ENCODE measurements at places on chromosomes 5 and 9.
A peak's percentile ranks its signal among the peaks of the same experiment; 100 is the strongest.

DNA sequence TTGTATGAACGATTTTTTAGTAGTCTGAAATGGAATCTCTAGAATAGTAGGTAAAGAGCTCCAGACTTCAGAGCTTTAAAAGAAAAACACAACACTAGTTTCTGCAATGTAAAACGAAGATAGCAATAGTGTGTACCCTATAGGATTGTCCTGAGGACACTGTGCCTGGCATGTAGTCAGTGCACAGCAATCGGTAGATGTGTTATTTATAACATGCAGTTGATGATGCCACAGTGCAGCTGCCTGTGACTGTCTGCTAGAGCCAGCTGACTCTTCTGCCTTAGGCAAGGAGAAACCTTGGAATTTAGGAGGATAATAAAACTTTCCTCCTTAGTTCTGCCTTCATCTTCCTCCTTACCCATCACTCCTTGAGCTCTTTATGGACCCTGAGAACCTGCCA lies 27.7 kb upstream of the TMOD1 start:
- no peak for DNase-seq

DNA sequence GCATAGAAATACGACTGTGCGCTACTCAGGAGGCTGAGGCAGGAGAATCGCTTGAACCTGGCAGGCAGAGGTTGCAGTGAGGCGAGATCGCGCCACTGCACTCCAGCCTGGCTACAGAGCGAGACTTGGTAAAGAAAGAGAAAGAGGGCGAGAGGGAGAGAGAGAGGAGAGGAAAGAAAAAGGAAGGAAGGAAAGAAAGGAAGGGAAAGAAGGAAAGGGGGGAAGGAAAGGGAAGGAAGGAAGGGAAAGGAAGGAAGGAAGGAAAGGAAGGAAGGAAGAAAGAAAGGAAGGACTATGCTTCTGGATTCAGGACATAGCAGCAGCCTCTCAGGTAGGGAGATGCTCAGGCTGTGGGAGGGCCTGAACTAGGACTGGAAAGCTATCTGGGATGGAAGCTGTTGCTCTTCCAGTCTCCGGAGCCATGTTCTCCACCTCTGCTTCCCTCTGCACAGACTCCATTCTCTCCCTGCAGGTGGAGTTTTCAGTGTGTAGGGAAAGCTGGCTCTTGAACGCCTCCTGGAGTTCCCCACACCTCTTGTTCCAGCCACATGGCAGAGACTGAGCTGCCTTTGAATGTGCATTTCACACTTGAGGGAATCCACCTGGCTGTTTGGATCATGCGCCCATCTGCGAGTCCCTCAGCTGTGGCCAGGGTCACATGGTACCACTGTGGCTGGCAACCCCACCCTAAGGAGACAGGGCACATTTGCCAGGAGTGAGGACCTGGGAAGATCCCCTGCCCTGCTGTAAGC lies 9.1 kb downstream of the SWI5 start:
- DNase-seq = no peak

DNA sequence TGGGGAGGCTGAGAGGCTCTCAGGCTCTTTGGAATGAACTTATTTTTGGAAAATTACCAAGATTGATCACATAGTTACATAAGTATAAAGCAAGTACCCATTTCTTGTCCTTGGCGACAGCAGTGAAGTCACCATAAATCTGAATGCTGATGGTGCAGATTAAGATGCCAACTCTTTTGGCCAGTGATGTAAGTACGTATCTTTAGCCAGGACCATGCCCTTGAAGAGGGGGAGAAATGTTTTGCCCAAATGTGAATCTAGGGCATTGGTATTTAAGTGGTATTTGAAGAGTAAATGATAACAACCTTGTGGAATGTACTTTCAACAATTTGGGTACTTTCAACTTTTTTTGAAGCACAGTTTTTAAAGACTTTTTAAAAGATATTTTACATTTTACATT lies 68.2 kb upstream of the RAD23B start:
- DNase-seq = no peak

GRCh38 chr5:59266410-59266809 lies 627.1 kb downstream of the PDE4D start:
- no peak for DNase-seq

GRCh38 chr9:16445141-16445920 lies 425.1 kb downstream of the BNC2 start:
- no peak for DNase-seq

DNA sequence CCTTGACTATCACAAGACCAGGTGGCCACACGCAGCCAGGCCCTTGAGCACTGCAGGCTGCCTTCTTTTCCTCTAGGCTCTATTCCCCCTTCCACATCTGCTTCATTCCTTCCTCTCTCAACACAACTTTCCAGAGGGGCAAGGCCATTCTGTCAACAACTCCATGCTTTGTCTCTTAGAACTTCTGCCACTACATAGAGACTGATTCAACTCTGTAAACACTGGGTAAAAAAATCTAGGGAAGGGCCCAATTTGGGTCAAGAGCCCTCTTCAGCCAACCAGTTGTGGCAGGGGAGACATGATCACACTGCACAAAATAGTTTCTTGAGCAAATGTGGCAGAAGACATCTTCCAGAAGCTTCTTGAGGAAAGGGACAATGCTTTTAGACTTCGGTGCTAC lies 55.6 kb downstream of the ATPSCKMT start:
- no peak for DNase-seq

GRCh38 chr9:82275258-82275927 lies 286.8 kb downstream of the SPATA31D1 start:
- no peak for DNase-seq

DNA sequence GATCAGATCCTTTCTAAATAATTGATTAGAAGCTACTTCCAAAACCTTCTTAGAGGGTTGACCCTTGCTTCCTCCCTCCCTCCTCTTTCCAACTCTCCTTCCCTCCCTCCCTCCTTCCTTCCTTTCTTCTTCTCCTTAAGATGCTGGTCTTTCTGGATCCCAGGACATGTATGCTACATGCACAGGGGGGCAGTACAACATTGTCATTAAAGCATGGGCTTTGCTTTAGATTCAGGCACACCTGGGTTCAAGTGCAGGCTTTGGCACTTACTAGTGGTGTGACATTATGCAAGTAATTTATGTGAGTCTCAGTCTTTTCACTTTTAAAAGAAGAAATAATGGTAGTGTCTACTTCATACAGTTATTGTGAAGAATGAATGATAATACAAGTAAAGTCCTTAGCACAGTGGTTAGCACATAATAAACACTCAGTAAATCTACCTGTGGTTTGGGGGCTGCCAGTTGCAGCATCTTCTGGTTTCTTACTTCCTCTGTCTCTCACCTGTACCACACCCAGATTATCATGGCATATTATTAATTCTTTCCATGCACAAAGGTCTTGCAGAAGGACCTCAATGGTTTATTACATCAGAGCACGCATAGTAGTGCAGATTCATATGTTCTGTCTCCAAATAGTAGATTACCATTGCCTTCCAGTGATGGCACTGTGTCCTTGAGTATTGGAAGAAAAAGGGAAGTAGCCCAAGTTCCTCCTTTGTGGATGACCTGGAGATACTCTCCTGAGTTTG lies 154.1 kb downstream of the ARHGAP26 start:
- DNase-seq = peak; percentile 23

GRCh38 chr5:159041444-159042198 lies 58.1 kb downstream of the EBF1 start:
- no peak for DNase-seq

GRCh38 chr5:14039576-14039975 lies 95.1 kb upstream of the DNAH5 start:
- DNase-seq = no peak

DNA sequence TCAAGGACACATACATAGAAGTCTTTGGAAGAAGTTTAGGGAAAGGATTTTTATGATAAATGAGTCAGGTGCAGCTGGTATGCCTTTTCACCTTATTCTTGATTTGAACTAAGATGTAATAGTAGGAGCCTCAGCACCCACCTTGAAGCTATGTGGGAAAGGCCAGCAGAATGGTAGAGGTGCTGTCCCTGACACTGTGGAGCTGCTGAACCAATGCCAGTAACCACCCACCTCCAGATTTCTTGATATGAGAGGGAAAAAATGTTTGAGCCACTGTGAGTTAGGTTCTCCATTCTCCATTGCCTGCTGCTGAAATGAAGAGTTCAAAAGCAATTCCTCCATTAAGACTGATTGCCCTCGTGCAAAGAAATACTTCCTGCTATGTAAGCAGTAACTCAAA lies 12.2 kb upstream of the HMGCR start:
- DNase-seq = no peak

- peak; percentile 89 for DNase-seq
Measured at GRCh38 chr5:157265714-157266285, at the start of gene CYFIP2. Gene CYFIP2 (plus strand): TSS chr5:157266123. CDS start chr5:157285362, 19,239 bp downstream.

DNA sequence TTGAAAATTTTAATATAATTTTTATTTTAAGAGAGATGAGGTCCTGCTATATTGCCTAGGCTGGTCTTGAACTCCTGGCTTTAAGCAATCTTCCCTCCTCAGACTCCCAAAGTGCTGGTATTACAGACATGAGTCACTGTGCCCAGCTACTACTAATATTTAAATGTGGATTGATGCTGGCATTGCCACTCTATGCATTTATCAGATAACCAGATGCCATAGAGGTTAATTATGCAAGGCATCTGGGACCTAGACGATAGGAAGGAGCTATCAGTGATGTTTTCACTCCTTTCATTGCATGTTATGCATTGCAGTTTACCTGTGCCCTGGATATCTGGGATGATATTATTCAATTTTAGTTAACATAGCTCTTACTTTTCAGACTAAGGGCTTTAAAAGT lies 127.0 kb downstream of the RPS23 start:
- DNase-seq = no peak

DNA sequence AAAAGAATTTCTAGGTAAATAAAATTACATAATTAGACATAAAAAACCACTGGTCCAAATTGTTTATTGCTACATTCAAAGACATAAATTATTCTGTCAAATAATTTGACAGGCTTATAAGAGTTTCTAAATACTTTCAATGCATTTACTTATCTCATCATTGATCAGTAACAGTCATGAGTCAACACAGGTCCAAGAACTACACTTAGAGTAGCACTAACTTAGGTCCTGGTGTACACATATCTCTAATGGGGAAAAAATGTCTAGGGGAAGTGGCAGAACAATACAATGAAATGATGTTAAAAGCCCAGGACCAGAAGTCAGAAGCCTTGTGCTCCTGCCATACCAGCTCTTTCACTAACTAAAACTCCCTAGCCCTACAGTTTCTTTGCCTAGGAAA lies 96.5 kb upstream of the SLCO6A1 start:
- DNase-seq = no peak

- no peak for DNase-seq
Measured at GRCh38 chr5:169939731-169940130, 40.6 kb downstream of the INSYN2B start.

- peak; percentile 27 for DNase-seq
Measured at GRCh38 chr9:33202552-33203201, 35.5 kb upstream of the B4GALT1 start.

GRCh38 chr5:71982717-71983395 lies 124.4 kb upstream of the MAP1B start:
- DNase-seq = no peak

DNA sequence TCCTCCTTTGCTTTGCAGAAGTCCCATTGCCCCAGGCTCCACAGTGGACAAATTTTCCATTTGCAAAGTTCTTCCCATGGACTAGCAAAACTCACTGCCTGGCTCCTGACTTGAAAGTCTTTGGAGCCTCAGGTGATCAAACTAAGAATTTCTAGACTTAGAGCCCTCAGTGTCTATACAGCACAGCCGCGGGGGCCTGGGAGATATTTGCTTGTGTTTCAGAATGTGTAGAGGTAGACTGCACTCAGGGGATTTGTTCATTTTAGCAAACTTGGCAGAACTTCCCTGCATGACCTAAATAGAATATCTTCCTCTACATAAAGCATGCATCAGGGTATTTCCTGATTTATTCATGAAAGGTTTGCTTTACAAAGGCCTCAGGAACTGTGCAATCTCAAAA lies 384.2 kb upstream of the ZNF462 start:
- no peak for DNase-seq

- DNase-seq = no peak
Measured at GRCh38 chr9:6696178-6696577, 50.6 kb upstream of the GLDC start.

- no peak for DNase-seq
Measured at GRCh38 chr5:178777520-178777919, 47.1 kb upstream of the ZNF354A start.

DNA sequence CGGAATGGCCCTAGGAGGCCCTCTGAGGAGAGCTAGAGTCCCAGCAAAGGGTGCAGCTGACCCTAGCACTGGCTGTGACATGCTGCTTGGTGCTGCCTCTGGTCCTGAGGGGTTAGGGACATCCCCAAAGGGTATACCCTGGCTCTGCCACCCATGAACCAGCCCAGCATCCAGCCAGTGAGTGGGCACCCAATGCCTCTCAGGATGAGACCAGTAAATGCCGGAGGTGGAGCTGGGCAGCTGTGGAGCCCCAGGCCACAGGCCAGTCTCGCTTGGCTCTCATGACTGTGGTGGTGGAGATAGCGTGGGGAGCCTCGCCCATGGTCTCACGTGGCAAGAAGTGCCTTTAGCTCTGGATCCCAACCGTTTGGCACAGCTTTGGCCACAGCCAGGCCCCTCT lies 3.7 kb upstream of the CEL start:
- no peak for DNase-seq

DNA sequence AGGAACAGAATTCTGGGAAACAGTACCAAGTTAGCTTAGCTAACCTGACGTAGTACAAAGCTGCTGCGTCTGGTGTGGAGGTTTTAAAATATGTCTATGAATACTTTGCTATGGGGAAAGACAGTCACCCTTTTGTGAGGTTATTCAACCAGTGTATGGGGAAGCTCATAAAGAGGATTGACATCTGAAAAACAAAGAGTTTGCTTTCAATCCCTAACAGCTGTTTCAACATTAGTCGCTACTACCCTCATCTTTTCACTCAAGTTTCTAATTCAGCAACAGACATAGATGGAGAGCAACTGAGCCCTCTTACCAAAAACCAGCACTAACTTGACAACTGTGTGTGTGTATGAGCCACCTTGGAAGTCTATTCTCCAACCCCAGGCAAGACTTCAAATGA lies 7.8 kb upstream of the MSANTD3 start:
- DNase-seq = no peak

DNA sequence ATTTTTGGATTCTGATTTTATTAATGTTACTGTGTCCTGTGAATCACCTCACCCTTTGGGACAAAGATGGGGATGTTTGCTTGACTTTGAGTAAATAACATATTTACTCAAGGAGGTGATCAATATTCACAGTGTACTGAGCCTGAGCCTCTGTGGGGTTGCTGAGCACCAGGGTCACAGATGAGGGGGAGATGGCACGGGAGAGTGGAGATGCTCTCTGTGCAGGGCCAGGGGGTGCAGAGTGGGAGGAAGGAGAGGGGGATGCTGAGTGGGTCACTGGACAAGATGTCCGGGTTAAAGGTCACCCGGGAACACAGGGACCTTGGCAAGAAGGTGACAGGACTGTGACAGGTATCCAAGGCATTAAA lies 4.0 kb downstream of the SQSTM1 start:
- DNase-seq = no peak
